Right forelimb (tissue), 1 donor: ENCODE measurements at places on chromosomes 6 and 20.

GRCh38 chr6:25788305-25788922, 33.9 kb downstream of the SLC17A4 start:
- DNase-seq = no peak

- DNase-seq = no peak
Observed at GRCh38 chr6:148250975-148251685, 91.5 kb upstream of the SASH1 start.

- DNase-seq = no peak
Observed at GRCh38 chr20:35279040-35279439, 1.1 kb upstream of the MMP24OS start.

DNA sequence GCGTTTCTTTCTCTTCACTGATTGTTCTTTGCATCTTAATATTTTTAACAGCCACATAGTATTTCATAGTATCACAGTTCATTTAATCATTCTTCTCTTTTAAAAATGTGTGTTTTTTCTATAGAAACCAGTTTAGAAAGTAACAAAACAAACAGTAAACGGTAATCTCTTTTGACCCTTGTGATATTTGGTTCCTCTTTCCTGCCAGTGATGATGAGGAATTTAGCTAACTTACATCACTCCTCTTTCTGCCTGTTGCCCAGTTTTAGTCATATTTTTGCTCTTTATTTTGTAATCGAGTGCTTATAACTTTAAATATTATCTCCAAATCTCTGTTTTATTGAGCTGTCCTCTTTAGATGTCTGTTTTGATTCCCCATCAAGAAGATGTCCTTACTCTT, 38.1 kb upstream of the ZBTB24 start:
- no peak for DNase-seq

GRCh38 chr6:112205427-112206109, 48.8 kb downstream of the LAMA4 start:
- DNase-seq = no peak

- no peak for DNase-seq
Observed at GRCh38 chr20:24314053-24314452, 155.4 kb upstream of the SYNDIG1 start.

GRCh38 chr20:12293900-12294299, 376.2 kb downstream of the BTBD3 start:
- DNase-seq = no peak

DNA sequence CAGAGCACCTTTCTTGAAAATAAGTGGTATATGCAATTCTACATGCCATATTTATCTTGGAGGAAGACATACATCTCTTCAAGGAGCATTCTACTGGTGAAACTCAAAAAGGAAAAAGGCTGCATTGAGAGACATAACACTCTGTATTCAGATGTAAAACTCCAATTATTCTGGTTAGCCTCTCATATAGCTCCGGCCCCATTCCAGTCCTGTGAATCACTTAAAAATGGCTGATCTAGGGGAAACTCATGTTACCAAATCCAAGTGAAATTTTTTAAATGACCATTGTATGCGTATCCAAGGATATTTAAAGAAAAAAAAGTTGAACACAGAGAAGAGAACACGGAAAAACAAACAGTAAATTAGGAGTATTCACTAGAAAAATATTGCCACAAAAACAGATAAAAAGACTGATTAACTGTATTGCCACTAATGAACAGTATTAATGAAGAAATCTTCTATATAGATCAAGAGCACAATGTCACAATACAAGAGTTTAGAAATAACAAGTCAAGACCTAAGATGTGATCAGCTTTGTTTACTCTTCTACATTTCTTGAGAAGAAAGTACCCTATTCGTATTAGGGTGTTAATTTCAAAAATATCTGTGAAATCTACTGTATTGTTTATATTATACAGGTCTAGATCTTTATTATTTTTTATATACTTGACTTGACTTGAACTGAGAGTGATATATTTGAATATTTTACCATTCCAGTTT, 124.5 kb upstream of the GJE1 start:
- DNase-seq = no peak

- no peak for DNase-seq
Observed at GRCh38 chr6:142387997-142388815, 86.4 kb downstream of the ADGRG6 start.

DNA sequence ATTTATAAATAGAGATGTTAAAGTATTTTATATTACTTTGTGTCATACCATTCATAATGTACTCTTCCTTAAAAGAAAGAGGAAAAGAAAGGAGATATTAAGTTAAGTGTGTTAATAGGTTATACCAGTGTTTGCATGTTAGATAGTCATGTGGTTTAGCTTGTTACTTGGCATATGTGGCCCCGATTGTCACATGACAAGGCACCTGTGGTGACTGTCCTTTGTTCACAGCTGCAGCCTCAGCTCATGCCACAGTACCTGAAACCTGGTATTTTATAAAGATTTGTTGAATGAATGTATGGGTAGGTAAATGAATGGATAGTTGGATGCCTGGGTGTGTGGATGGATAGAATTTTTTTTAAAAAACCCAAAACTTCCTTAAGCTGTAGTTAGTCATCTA, 306.1 kb upstream of the FLRT3 start:
- DNase-seq = no peak

DNA sequence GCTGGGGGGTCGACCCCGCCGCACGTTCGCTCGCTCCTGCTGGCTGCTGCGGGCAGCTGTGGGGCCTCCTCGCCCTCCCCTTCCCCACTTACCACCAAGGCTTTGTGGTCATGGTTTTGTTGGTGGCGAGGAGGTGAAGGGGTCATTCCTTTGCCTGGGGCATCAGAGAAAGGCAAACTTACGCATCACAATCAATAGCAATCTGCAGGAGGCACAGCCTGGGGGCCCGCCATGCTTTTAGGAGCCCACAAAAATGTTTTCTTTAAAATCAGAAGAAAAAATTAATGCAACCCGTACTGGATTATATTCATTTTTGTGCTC, 137.0 kb downstream of the IMPG1 start:
- no peak for DNase-seq

- no peak for DNase-seq
Observed at GRCh38 chr6:112603726-112604125, 256.6 kb downstream of the RFPL4B start.

DNA sequence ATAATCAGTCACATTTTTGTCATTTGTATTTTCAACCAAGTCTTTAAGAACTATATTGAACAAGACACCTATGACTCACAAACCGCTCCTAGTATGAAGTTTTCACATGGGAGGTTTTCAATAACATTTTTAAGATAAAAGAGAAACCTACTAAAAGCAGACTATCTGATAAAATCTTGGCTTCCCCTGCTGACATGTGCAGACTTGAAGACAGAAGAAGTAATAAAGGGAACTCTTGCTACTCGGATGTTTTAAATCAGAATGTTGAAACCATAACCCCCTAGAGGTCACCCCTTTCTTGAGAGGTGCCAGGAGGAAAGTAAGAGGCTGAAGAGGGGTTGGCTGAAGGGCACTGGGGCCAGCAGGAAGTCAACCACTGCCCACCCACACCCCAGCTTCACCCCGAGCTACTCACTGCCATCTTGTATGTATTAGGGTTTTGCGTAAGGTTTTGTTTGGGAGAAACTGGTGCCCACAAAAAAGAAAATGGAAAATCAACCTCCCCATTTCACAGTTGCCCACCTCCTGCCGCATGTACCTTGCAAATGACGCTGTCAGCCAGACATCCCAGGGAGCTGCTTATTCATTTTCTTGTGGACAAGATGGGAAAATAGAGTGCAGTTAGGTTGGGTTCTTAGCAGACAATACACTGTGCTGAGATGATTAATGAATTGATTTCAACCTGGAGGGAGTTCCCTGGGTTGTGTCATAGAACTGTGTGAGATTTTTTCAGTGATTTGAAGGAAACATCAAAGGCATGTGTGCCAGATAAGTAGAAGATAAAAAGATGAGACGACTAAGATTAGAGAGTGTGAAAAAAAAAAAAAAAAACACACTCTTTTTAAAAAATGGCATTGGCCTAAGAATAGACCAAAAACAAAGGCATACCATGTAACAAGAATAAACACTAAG, 83.2 kb upstream of the TAB2 start:
- no peak for DNase-seq

GRCh38 chr6:73309535-73309784, 44.6 kb downstream of the DPPA5 start:
- no peak for DNase-seq

- no peak for DNase-seq
Observed at GRCh38 chr20:4951299-4951698, 50.0 kb downstream of the SLC23A2 start.

GRCh38 chr6:62445521-62445920, 159.5 kb upstream of the KHDRBS2 start:
- no peak for DNase-seq

DNA sequence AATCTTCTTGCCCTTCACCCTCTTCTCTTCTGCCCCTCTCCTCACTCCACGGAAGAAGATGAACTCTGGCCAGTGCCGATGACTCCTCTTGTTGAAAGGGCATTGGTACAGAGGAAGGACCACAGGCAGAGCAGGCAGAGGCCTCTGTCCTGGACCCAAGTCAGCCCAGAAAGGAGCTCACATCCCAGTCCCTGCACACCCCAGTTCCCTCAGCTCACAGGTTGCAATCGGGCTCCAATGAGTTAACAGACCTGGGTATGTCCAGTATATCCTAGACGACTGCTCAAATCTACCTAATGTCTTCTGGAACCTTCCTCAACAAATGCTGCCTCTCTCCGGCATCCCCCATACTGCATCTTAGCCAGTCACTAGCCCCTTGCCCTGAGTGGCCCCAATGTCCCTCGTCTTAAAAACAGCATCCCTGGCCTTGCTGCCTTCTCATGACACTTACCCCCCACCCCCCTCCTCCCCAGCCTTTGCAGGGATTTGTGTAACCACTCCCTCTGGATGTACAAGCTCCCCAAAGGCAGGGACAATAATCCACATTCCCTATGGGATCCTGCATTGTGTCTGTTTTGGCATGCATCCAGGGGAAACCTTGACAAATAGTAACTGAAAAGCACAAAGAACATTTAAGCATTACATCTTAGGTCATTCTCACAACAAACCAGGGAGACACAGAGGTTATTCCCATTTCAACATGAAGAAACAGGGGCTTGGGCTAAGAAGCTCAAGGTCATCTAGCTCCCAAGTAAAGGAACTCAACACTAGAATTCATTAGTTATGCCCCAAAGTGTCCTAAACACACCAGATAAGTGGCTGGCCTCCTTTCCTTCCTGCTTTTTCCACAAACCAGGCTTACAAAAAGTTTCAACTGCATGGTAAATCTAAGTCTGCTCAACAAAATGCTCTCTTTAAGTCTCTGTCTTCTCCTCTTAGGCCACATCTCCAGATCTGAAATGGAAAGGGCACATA, 45.1 kb downstream of the TRERF1 start:
- DNase-seq = no peak

DNA sequence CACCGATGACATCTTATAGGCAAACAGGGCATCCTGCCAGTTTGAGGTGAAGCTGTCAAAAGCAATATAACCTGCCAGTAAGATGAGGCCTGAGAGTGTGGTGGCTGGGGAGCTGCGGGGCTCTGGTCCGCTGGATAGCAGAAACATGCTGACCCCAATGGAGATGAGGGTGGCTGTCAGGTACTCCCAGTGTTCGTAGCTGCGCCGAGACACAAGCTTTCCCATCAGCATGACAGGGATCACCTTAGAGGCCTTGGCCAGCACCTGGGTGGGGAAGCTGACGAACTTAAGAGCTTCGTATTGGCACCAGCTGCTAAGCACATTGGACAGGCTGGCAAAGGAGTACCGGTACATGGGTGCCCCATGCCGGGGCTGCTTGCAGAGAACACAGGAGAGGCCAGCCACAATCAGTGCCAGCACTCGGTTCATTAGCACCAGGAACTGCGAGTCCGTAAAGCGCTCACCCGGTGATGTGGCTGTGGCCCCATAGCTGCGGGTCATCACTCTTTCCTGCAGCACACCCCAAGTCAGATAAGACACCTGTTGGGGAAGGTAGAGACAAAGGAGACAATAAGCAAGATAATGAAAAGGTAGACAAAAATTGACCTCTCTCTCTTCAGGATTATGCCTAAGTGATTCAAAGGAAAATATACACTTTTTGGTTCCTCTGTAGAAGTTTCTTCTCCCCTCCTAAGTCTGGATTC, 2.1 kb downstream of the SLC35B2 start:
- no peak for DNase-seq
